ENCODE measurements at places on chromosomes 2 and 18.
A peak's percentile ranks its signal among the peaks of the same experiment; 100 is the strongest.

DNA sequence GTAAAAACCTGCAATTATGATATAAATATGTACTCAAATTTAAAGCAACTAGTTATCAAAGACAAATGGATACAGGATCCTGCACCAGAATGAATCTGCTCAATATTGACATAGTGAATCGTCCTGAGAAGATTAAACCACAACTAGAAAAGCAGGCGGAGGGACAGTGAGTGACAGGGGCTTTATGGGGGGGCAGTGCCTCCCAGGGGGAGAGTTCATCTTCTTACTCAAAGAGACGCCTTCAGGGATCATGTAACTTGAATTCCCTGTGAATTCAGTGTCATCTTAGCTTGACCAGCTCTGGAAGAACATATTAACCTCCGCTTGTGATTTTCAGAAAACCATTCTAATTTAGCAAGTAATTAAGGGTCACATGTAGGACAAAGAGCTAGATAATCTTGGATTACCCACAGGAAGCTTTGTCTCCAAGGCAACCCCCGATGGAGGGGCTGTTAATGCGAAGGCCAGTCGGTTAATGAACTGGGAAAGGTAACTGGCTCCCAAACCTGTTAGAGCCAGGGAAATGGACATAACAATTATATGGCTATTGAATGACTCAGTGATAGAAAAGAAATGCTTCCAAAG, 17.4 kb upstream of the LMAN1 start:
- DNase-seq, result no peak

GRCh38 chr2:44126106-44126797, 42.4 kb upstream of the PPM1B start:
- DNase-seq, result no peak

DNA sequence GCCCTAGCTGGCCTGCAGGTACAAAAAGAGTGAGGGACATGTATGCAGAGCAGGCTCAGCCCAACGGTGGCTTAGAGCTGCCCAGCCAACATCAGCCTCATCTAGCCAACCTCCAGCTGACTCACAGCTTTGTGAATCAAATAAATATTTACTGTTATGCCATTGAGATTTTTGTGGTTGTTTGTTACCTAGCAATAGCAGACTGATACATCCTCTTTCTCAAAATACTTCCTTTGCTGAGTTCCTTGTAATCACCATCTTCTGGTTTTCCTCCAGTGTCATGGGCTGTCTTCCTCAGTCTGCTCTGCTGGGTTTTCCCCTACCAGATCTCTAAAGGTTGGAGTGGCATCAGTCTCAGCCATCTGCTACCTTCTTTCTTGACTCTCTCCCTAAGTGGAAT, 126.6 kb upstream of the SLC1A4 start:
- peak; percentile 26 for DNase-seq

DNA sequence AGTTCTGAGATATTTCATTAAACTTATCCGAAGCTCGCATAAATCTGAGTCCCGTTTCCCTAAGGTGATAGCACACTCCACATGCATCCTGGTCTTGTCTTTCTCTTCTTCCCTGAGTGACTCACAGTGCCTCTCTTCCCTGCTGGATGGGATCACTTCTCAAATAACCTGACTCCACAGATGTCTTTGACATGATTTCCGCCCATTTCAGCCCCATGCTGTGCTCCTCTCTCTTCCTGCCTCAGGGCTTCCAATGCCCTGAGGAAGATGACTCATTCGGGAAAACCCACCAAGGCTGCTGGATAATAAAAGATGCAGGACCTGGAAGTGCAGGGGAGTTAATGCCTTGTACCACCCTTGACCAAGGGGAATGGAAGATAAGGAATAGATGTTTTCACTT, 441.7 kb upstream of the SOX11 start:
- DNase-seq, result no peak

- DNase-seq, result no peak
Observed at GRCh38 chr2:58641001-58641400, 399.9 kb upstream of the FANCL start.
